GDM1 (cell line): ENCODE measurements at places on chromosomes 16 and 17.

DNA sequence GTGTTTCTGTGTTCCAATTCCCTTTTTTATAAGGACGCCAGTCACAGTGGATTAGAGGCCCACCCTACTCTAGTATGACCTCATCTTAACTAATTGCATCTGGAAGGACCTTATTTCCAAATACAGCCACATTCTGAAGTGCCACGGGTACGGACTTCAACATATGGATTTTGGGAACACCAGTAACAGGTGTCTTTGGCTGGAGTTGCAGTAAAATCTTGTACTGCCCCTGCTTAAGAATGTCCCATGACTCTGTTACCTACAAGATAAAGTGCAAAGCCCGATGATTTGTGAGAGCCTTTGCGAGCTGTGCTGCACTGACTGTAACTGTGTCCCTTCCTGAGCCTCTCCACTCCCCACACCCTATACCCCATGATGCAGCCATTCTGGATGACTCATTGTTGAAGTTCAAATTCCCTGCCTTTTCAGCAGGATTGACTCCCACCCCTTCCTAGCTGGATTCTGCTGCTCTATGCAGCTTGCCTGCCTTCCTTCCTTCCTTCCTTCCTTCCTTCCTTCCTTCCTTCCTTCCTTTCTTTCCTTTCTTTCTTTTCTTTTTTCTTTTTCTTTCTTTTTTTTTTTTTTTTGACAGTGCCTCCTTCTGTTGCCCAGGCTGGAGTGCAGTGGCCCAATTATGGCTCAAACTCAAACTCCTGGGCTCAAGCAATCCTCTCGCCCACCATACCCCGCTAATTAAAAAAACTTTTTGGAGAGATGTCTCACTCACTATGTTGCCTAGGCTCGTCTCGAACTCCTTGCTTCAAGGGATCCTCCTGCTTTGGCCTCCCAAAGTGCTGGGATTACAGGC, 2.1 kb downstream of the HCRT start:
- no peak for DNase-seq

DNA sequence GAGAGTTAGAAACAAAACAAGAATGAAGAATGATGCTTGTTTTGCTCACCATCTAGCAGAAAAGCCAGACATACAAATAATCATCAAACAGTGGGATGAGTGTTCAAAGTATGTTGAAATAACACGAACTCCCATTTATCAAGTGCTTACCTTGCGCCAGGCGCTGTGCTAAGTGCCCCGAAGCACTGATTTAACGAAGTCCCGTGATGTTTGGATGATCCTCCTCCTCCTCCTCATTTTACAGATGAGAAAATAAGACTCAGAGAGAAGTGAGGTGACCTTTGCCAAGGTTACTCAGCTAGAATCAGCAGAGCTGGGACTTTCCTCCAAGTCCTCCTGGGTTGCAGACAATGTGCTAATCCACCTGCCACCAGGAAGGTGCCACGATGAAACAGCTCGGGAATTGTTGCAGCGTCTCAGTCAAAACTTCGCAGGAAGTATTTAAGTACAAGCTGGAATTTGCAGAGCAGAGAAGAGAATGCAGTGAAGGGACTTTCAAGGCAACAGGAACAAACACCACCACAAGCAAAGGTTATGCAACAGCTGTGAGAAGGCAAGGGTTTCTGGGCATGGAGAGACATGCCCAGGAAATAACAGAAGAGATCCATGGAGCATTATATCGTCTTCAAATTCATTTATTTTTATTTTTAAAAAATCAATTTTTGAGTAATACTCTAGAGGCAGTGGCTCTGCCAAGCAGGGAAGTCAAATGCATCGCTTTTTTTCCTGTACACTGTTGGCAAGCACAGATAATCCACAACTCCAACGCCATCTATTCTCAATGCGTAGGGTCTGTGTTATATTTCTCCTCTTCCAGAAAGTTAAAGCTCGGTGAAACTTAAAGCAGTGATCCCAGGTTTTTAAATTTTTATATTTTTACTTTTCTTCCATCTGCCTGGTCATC, 11.1 kb downstream of the PRCD start:
- peak; percentile 14 for DNase-seq

DNA sequence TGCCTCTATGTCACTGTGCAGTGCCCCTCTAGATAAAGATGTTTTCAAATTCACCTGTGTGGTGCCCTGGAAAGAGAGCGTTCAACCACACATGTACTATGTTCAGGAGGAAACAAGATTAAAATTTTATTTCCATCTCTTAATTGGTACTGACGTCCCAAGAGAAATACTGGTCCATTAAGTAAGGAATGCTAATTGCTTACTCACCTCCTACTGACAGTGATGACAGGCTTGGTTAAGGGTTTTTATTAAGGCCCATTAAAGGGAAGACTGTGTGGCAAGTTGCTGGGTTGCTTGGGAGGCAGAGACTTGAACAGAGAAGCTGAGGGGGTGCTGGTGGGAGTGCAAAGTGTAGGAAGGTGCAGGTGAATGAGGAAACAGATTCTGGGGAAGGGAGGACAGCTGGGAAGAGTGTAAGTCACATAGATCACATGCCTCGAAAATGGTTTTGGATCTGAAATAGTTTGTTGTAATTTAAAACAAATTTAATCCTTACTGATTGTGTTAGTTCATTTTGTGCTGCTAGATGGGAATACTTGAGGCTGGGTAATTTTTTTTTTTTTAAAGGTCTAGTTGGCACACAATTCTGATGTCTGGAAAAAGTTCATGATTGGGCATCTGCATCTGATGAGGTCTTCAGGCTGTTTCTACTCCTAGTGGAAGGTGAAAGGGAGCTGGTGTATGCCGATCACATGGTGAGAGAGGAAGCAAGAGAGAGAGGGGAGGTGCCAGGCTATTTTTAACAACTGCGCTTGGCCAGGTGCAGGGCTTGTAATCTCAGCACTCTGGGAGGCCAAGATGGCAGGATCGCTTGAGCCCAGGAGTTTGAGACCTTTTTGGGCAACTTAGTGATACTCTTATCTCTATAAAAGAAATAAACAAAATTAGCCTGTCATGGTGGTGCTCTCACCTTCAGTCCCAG, 140.5 kb downstream of the CACNG3 start:
- DNase-seq, result no peak

- no peak for DNase-seq
These were observed 217.4 kb upstream of the TNRC6C start for GRCh38 chr17:77741109-77741508.

GRCh38 chr16:84194470-84195200, 3.7 kb downstream of the ADAD2 start:
- no peak for DNase-seq

DNA sequence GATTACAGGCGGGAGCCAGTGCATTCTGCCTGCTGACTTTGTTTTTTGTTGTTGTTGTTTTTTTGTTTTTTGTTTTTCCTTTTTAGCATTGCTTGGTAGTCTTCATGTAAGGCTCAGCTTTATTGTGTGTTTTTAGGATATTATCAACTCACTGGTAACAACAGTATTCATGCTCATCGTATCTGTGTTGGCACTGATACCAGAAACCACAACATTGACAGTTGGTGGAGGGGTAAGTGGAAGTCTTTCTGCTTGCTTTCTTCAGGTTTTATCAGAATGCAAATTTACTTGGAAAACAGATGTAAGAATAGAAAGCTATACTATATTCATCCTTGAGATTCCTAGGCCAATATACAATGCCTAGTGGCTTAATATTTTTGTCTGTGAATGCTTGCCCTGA, 3.3 kb upstream of the CMTM1 start:
- DNase-seq, result no peak

DNA sequence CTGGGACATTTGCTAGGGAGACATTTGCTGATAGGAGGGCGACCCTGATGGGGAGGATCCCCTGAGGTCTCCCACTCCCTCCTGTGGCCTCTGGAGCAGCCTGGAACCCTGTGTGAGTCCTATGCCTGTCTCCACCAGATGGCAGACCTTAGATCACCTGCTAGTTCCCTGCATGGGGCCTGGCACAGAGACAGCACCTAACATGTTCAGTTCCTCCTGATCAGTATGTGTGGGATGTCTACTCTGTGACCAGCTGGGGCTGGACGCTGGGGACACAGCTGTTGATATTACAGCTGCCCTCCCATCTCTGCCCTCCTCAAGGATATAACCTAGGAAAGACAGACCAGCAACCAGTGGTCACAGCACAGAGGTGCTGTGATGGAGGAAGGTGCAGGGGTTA, 1.1 kb upstream of the ADCY7 start:
- no peak for DNase-seq

DNA sequence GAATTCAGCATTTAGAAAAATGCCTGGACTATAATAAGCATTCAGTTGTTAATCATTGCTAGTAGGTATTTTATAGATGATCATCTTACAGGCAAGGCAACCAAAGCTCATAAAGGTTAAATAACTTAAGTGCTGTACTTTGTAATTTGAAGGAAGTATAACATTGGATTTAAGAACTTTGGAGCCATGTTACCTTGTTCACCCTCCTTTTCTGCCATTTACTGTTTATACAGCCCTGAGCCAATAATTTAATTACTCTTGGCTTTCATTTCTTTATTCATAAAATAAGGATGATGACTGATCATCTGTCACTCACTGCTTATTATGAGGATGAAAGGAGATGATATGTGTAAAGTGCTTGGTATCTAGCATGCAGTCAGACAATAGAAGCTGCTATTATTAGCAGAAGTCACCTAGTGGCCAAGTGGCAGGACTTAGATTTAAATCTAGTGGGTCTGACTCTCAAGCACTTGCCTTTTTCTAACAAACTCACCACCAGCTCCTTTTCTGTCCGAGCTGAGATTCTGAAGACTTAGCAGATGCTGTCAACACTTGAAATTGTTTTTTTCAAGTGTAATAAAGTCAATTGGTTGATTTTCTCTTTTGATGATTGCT, 18.3 kb upstream of the DDX52 start:
- DNase-seq, result no peak

GRCh38 chr17:19647697-19648474, 665 bp upstream of the ALDH3A2 start:
- peak; percentile 27 for DNase-seq

- no peak for DNase-seq
These were observed 129.8 kb upstream of the TOM1L1 start for GRCh38 chr17:54770836-54771235.

GRCh38 chr17:58575511-58575910, 61.1 kb upstream of the MTMR4 start:
- DNase-seq, result no peak

DNA sequence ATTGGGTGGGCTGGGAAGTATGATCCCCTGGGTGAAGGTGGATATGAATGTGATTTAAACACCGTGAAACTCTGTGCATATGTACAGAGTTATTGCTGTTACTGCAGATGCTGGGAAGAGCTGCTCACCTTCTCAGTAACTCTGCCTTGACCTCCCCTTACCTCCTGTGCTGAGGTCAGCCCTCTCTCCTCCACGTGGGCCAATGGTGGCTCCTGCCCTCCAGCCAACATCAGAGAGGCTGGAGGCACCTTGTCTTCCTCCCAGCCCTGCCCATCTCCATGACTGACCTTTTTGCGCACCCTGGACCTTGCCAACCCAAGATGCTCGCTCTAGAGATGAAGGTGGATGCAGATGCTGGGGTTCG, 387 bp upstream of the ASB16 start:
- DNase-seq, result no peak

DNA sequence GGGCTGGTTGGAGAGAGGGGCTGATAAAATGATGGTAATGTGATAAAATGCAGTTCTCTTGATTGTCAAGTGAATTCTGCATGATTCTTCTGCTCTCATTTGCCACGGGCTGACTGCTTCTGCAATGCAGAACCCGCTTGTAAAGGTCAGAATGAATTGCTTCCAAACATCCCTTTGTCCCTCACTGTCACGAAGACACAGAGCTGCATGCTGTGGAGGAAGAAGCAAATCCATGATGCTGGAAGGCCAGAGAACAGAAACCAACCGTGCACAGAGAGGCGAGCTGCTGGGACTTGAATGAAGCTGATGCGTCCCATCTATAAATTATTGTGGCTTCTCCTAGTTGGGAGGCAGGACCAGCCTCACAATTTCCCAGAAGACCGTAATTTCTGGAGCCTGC, 171.6 kb downstream of the PRKCB start:
- DNase-seq, result no peak

DNA sequence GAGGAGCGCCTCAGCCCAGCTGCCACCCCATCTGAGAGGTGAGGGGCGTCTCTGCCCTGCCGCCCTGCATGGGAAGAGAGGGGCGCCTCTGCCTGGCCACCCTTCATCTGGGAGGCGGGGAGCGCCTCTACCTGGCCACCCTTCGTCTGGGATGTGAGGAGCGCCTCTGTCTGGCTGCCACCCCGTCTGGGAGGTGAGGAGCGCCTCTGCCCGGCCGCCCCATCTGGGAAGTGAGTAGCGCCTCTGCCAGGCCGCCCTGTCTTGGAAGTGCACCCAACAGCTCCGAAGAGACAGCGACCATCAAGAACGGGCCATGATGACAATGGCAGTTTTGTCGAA, 114.4 kb upstream of the CES5A start:
- no peak for DNase-seq

GRCh38 chr17:2084766-2085647, 30.1 kb downstream of the HIC1 start:
- DNase-seq, result peak; percentile 12

DNA sequence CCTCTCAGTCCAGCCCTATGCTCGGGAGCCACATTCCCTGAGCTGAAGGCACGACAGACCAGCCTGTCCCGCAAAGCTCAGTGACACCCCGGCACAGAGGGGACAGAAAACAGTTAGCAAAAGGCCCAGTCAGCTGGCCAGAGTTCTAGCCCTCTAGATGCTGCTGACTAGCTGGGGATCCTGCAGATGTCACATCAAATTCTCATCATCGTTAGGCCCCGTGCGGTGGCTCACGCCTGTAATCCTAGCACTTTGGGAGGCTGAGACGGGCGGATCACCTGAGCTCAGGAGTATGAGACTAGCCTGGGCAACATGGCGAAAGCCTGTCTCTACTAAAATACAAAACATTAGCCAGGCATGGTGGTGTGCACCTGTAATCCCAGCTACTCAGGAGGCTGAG, 17.2 kb downstream of the UBE2O start:
- DNase-seq, result no peak

GRCh38 chr17:66353937-66354401, 51.6 kb downstream of the PRKCA start:
- no peak for DNase-seq

DNA sequence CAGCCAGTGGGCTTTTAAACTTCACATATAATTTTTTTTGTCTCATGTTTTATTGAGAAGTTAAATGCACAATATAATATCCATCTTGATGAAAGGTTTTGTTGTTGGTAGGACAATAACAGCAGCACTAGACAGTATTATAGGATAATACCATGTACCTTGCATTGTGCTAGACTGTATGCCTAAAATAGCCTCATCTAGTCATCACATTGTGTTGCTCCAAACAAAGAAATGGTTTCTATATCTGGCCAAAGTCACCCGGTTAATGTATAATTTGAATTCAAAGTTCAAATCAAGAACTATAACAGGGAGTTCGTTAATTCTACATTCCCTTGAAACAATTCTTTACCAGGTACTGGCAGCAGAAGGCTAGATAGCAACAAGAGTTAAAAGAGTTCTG, 104.9 kb downstream of the KCNJ2 start:
- DNase-seq, result no peak

DNA sequence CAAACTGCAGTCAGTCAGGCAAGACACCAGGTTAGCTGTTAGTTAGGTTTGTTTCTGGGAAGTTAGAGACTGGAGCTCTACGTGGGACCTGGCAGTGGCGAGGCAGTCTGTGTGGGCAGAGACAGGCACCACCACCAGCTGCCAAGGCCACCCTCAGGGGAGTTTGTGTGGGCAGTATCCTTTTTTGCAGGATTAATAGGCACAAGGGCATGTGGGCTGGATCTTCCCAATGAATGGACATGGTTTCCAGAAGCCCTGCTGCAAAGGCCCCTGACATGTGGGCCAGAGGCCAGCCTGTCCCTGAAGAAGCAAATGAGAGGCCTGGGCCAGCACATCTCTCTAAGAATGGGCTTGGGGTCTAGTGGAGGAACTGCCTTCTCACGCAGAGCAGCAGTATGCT, 19.2 kb upstream of the SREBF1 start:
- DNase-seq, result no peak

- no peak for DNase-seq
These were observed 1.2 kb downstream of the CYBC1 start for GRCh38 chr17:82449131-82449882.
